ENCODE measurements at places on chromosomes 2 and 18.
A peak's percentile ranks its signal among the peaks of the same experiment; 100 is the strongest.

- no peak for DNase-seq
These were observed 71.1 kb downstream of the ACTR3 start for GRCh38 chr2:113961000-113961399.

- DNase-seq: no peak
These were observed 100.9 kb upstream of the TNP1 start for GRCh38 chr2:216960671-216961268.

DNA sequence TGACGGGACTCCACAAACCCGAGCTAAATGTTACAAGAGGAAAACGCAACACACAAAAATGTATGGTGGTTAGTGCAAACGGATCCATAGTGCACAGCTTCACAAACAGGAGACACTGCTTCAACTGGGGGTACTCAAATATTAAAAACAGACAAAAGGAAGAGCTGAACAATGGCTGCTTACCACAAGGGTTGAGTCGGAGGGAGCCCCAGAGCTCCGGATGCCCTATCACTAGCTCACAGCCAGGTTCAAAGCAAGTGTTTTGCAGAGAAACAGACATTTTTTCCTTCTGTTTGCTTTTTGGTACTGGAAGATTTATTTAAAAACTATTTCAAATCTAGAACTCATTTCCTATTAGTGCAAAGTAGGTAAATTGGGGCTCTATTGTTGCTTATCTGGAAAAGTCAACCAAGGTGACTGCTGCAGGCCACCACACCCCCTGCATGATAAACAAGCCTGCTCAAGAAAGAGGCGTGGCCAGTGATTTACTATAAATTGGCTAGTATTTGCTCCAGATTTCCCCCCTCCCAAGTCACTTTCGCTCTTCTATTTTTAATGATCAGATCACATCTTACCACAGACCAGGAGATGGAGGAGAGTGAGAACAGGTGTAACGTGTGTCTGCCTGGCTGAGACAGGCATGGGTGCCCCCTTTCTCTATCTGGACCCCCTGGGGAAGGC lies 46.5 kb downstream of the ZAP70 start:
- DNase-seq: no peak

DNA sequence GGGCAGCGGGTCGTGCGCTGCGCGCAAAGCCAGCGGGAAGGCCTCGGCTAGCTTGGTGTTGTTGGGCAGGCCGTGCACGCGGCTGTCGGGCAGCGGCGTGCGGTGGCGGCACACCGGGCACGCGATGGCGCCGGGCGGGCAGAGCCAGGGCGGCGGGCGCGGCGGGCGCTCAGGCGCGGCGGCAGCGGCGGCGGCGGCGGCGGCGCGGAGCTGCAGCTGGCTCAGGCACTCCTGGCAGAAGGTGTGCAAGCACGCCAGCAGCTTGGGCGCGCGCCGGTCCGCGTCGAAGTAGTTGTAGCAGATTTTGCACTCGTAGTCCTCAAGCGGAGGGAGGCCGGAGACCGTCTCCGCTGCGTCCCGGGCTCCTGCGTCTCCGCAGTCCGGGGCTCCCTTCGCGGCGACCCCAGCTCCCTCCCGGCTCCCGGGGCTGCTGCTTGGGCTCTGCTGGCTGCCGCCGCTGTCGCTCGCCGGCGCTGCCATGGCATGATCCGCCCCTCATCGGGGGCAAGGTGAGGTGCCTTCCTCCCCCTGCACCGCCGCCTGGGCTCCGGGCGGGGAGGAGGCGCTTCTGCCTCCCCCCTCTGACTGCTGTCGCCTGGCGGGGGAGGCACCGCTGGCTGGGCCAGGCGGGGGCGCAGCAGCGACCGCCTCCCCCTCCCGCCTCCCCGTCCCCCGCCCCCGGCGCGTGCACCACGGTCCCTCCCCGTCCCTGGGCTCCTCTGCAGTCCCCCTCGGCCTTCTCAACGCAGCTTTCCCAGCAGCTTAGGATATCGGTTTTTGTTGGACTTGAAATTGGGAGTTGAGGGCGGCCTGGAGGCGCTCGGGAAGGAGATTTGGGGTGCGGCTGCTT lies 21.0 kb upstream of the PAX3 start:
- DNase-seq: peak; percentile 21

DNA sequence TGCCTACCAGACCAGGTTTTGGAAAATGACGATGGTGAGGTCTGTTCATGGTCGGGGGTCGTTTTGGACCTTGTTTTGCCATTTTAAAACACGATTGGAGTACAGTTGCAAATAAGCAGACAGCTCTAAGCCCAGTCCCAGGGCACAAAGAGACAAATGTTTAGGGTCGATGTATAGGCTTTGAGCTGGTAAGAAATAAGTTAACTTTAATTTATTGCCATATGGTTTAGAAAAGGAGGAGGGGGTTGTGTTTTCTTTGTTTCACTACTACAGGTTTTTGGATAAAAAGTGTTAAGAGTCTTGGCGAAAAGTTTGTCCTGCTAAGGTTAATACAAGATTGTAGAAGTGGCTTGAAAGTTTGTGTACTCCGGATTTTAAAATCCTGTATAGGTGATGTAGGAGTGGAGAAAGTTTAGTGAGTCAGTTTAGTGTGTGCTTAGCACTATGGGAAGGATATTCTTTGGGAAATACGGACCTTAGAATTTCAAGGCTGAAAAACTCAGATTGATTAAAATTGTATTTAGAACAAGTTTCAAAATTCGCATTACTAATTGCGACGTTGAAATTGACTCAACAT lies 1.3 kb downstream of the KCMF1 start:
- DNase-seq: no peak

GRCh38 chr2:25042321-25043240 lies 705 bp downstream of the EFR3B start:
- no peak for DNase-seq

GRCh38 chr2:28178946-28179345 lies 213.7 kb upstream of the FOSL2 start:
- DNase-seq: no peak

GRCh38 chr18:50289108-50289443 lies 1.6 kb upstream of the CXXC1 start:
- DNase-seq: no peak

DNA sequence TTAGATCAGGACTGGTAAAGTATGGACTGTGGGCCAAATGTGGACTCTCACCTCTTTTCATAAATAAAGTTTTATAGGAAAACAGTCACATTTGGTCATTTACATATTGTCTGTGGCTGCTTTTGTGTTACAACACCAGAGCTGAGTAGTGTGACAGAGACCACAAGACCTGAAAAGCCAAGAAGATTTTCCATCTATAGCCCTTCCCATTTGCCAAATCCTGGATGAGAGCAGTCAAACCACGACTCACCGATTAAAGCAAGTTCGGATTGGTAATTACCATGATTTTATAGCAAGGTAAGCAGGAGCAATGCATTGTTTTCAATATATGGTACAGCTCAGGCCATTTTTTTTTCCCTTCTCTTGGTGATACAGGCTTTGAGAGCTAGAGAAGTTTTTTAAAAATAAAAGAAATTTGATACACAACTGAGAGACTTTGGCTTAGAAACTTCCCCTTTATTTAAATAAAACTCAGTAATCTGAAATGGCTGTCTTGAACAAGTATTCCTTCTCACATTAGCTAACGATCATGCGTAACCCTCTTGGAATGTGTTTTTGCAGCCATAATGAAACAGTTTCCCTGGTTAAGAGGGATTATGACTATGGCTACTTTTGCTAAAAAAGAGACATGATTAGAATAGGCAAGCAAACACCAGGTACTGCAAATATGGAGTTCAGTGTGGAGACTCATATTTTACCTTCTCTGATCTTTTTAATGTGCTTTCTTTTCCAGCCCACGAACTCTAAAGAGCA lies 9.5 kb upstream of the MALL start:
- no peak for DNase-seq

- no peak for DNase-seq
These were observed 36.7 kb upstream of the ST8SIA5 start for GRCh38 chr18:46793565-46793964.

- DNase-seq: no peak
These were observed 17.5 kb downstream of the POLR1A start for GRCh38 chr2:86087936-86088850.

GRCh38 chr2:63865159-63865799 lies 23.6 kb downstream of the UGP2 start:
- DNase-seq: no peak

GRCh38 chr2:45014016-45014702 lies 4.9 kb upstream of the SIX2 start:
- peak; percentile 57 for DNase-seq

DNA sequence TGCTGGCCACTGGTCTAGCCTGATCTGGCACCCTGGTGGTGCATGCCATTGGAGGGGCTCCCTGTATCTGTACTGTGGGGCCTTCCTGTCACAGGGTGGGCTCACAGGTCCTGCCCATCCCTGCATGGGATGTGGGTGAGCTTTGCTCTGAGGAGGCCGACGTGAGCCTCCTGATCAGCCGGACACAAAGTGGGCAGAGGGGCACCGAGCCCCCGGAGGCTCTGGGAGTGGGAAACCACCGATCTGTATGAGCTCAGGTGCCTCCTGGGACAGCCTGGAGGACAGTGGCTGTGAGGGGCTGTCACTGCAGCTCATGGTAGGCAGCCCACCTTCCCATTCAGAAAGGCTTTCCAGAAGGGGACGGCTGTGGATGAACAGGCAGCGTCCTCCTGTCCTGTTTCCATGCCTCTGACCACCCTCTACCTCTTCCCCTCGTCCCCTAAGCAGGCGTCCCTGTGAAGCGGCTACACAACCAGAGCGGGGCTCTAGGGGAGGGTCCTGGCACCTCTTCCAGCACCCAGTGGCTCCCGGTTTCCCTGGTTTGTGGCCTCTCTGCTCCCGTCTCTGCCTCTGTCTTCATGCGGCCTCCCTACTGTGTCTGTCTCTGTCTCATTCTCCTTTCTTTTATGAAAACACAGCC lies 112.5 kb upstream of the OTOS start:
- no peak for DNase-seq

DNA sequence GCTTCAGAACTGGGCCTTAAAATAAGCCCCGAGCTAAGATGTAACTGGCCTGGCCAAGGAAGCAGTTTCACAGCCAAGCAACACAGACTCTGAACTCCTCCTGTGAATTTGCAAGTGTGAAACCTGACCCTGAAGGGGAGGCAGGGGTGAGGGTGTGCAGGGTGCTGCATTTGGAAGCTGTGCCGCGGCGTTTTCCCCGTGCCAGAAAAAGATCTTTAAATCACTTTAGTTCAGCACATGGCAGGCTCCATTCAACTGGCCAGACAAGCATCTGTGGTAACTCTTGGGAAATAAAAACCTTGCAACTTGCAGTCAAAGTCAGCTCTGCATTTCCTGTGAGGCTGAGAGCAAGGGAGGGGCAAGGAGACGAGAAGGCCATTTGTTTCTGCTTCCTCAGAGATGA lies 209.3 kb upstream of the SOX11 start:
- DNase-seq: no peak

GRCh38 chr2:237131749-237132533 lies 46.3 kb downstream of the COPS8 start:
- DNase-seq: no peak

DNA sequence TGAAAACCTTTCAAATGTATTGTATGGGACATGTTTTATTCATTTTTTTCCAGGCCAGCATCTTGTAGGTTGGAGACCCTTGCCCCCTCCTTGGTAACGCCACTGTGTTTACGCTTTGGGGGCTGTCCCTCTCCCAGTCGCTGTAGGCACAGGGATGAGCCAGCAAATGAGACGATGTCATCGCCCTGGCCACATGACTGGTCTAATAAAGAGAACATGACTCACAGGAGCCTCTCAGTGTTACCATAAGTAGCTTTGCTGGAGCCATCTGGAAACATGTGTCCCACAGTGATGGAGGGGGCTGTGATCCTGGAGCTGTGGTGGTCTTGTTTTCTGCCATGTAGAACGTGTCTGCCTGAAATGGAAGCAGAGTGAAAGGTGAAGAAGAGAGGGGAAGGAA lies 78.9 kb downstream of the CD8B2 start:
- DNase-seq: peak; percentile 22

- DNase-seq: peak; percentile 67
These were observed 1.6 kb upstream of the NFE2L2 start for GRCh38 chr2:177265824-177266817.

- DNase-seq: no peak
These were observed 56.4 kb downstream of the MAP4K3 start for GRCh38 chr2:39380525-39381150.
